ENCODE measurements at places on chromosomes 11 and 22.

GRCh38 chr22:21926728-21927127 is 25.9 kb downstream of the PPM1F start:
- no peak for DNase-seq

DNA sequence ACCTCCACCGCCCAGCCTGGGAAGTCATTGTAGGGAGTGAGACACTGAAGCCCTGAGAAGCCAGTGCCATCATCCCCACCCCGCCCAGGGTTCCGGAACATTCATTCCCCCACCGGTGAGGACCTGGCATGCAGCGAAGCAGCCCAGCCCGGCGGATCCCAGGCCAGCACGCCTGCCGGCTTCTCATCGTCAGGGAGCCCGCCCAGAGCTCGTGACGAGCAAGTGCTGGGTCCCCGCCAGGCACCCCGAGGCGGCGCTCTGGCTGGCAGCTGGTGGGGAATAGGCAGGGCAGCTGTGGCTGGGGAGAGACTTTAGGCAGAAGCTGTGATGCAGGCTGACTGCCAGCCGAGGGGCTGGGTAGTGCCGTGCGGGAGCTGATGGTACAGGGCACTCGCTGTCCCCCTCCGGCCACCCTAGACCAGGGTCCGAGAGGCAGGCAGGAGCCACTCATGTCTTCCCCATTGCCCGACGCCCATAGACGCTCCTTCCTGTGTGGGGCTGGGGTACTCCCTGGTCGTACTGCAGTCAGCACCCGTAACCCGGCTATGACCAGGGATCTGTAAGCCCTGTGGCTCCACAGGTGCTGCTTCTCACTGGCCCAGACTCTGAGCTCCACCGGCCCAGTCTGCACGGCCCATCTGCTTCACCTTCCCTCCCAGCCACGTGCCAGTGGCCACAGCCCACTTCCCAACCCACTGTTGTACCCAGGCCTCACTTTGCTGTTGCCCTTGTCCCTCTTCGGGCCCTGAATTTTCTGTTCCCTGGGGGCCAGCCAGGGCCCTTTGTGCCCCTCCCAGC is 24.5 kb upstream of the CABP7 start:
- DNase-seq: no peak

- DNase-seq: no peak
Observed at GRCh38 chr11:84686716-84687115, 940.4 kb downstream of the DLG2 start.

GRCh38 chr11:47004595-47005033 is 68.1 kb downstream of the CSTPP1 start:
- DNase-seq: no peak

- DNase-seq: no peak
Observed at GRCh38 chr22:37421468-37421877, 5.8 kb downstream of the ELFN2 start.

DNA sequence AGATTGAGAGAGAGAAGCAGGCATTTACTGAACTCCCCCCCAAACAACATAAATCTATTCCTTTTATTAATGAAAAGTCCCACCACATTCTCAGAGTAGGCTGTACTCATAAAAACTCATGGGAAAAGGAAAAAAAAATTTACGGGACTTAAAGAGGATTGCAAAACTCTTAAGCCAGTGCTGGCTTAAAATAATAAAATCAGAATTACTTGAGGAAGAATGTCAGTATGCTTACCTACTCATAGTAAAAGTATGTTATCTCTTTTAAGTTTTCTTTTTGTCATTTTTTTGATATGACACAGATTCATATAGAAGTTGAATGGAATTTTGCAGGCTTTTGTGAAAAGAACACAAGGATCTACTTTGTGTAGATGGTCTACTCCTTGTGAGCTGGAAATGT is 126.3 kb downstream of the LUZP2 start:
- no peak for DNase-seq
